Heart left ventricle (tissue), 16 donors: ENCODE measurements at places on chromosomes 7 and 10. TPM values are rescaled to one million over a fixed set of nuclear protein-coding genes. Genes with fewer than 3 reads are reported as not detected.

Gene RBM20
- 29.9 TPM for polyA plus RNA-seq

Gene SPDYE2
- not detected for polyA plus RNA-seq

- no peaks in the 10 kb centered on the region for H3K36me3 ChIP-seq
- peaks cover 70% of the 10 kb centered on the region for H3K4me1 ChIP-seq
- peak overlapping the region; percentile 89 for H3K4me3 ChIP-seq
- no peaks in the 10 kb centered on the region for H3K27me3 ChIP-seq
Observed at GRCh38 chr7:28178599-28178998, 2.0 kb downstream of the JAZF1 start.

DNA sequence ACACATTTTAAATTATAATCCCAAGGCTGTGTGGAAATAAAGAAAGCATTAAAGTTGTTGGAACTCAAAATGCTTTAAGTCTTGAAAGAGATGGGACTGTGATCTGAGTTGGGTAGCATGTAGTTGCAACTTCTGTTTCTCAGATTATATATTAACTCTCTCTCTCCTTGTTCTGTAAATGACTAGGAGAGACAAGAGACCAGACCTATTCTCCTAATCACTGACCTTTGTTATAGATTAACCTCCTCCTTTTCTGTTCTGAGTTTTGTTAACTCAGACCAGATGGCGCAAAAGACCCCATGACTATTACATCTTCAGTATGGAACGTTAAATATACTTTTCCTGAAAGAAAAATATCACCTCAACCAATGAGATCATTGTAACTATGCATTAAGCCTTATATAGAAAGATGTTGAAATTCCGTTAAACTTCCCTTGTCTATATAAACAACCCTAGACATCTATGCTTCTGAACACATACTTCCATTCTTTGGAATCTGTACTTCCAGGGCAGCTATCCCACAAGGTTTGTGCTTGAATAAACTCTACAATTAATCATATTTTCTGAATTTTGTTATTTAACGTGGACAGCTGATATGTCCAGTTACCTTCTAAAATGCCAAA is 143.5 kb upstream of the TRIM24 start:
- H3K27ac ChIP-seq = no peak overlapping the region
- H3K4me1 ChIP-seq = no peaks in the 10 kb centered on the region
- H3K36me3 ChIP-seq = no peaks in the 10 kb centered on the region
- no peak for DNase-seq

GRCh38 chr10:115628616-115629015 is 535.5 kb downstream of the ATRNL1 start:
- H3K27me3 ChIP-seq = no peaks in the 10 kb centered on the region
- no peaks in the 10 kb centered on the region for H3K4me1 ChIP-seq
- H3K27ac ChIP-seq = no peak overlapping the region

DNA sequence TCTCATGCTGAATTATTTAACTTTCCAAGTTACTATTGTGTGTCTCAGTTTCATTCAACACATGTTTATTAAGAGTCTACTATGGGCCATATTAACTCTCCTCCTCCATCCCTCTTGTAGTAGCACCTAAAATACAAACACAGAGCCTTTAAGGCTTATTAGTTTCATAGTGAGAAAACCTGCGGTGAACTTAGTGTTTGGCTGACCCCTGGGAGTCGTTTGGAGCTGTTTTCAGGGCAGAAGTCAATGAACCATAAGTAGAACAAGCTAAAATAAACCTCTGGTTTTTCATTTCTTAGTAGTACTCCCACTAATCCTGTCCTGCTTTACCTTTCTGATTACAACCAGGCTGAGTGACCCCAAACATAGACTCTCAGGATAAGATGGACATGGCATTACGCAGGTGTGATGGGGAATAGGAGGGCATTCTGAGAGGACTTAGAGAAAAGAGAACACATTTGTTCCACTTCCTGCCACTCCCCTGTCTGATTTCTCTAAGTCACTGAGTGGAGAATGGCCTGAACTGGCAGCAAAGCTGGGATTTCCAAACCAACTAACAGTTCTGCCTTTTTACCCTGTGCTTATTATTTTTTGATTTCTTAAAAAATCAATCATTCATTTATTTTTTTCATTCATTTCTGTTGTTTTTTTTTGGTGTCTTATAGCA is 74.5 kb downstream of the LRMDA start:
- H3K4me3 ChIP-seq = no peak overlapping the region
- H3K27ac ChIP-seq = no peak overlapping the region
- no peaks in the 10 kb centered on the region for H3K4me1 ChIP-seq
- H3K27me3 ChIP-seq = no peaks in the 10 kb centered on the region
- no peak for DNase-seq

DNA sequence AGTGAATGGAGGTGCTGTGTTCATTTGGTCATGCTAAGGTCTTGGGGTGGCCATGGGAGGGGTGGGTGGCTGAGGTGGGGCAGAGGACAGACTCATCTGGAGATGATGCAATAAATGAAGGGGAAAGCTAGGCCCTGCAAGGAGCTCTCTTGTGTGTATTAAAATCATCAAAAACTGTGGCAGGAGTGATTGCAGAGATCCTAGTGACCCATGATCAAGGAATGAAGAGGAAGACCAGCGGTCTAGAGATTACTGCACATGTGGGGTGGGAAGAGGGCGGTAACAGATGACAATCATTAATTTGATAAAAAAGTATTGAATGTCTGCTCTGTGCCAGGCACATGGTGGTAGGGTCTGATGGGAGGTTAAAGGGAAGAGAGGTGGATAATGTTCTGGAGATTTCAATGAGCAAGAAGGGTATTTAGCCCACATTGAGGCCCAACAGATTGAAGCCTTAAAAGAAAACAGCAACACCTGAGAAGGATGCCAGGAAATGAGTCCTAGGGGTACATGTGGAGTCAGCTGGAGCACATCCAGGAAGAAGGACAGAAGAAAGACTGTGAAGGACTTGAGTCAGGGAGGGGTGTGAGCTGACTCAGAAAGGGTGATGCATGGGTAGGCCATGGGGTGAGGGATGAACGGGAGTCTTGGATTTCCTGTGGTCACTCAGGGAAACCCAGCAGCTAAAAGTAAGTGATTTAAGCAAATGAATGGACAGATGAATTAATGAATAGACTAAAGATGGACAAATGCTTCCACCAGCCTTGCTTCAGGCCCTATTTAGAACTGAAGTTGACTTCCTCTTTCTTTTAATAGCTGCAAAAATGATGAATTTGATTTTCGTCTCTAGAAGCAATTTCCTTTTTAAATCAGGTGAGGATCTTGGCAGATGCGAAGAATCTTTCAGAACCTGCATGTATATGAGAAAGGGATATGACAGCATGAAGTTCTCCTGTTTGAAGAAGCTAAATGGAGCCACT is 83.1 kb upstream of the IGFBP3 start:
- no peaks in the 10 kb centered on the region for H3K27me3 ChIP-seq
- H3K36me3 ChIP-seq = no peaks in the 10 kb centered on the region
- no peaks in the 10 kb centered on the region for H3K4me1 ChIP-seq
- DNase-seq = no peak

Gene ANXA8L1
- 0.08 TPM for polyA plus RNA-seq

Gene EN2
- 0.08 TPM for polyA plus RNA-seq

Gene HMX2
- not detected for polyA plus RNA-seq

GRCh38 chr7:103717574-103717973 is 271.6 kb upstream of the SLC26A5 start:
- no peak overlapping the region for H3K4me3 ChIP-seq
- no peak for DNase-seq
- H3K27me3 ChIP-seq = no peaks in the 10 kb centered on the region
- no peak overlapping the region for H3K27ac ChIP-seq
- no peaks in the 10 kb centered on the region for H3K4me1 ChIP-seq
